ENCODE measurements at places on chromosomes 13 and 19.

DNA sequence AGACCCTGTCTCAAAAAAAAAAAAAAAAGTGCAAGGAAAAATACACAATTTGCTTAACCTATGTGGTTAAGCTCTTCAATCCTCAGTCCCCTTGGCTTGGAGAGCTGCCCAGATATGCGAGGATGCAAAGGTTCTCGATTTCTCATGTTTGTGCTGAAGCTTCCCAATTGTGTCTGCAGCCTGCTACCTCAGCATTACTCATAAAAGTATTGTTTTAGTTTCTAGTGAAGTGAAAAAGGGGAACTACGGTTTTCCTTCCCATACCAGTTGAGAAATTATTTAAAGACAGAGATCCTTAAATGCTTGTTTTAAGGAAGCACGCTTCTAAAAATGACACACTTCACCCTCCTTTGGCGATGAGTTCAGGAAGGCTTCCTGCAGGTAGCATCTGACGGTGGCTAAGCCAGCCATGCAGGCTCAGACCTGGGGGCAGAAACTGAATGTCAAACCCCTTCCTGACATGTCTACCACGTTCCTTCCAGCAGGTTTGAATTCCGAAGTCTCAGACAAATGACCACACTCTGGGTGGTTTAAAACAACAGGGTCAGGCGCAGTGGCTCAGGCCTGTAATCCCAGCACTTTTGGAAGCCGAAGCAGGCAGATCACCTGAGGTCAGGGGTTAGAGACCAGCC, 47.9 kb downstream of the RUBCNL start:
- no peak for DNase-seq

DNA sequence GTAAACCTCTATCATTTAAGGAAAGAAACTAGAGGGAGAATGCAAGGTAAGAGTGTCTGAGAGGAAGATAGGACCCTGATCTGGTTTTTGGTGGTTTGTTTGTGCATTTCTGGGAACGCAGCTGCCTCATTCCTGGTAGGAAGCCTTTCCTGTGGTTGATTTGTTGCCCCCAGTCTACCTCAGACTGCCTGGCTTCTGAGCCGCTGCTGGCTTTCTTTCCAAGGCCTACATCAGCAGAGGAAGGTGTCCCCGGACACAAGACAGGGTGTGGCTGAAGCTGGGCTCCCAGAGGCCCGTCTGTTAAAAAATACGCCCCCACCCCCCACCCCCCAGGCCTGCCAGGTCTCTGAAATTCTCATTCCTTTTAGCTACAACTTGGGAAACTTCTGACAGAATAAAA, 42.6 kb downstream of the C13orf42 start:
- DNase-seq, result no peak

DNA sequence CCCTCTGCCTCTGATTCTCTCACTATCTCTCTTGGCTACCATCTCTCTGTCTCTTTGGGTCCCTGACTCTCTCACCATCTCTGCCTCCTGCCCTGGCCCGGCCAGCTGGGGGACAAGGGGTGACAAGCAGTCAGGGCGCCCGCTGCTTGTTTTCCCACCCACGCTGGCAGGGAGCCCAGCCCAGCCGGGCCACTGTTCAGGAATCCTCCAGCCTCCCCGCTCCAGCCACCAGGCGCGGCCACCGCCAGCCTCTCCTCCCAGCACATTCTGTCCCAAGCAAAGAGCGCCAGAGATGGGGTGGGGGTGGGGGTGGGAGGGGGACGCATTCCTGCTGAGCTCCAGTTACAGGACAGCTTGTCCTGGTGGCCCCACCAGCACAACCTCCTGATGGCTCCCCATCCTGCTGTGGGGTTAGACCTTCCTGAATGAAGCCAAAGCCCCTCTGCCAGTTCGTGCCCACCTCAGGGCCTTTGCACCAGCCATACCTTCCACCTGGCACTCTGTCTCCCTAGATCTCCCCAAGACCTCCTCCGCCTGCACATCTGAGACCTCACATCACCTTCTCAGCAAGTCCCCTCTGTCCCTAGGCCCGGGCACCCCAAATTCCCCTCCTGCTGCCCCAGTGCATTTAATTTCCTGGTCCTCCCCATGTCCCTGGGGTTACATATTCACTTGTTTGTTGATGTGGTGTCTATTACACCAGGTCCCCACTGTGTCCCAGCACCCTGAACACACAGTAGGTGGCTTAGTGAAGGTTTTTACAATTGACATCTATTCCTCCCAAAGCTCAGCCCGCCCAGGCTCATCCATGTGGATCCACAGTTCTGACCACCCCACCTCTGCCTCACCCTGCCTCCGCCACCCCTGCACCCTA, 12.5 kb downstream of the ARRDC2 start:
- no peak for DNase-seq

GRCh38 chr13:59337070-59337469, 826.7 kb downstream of the DIAPH3 start:
- no peak for DNase-seq

DNA sequence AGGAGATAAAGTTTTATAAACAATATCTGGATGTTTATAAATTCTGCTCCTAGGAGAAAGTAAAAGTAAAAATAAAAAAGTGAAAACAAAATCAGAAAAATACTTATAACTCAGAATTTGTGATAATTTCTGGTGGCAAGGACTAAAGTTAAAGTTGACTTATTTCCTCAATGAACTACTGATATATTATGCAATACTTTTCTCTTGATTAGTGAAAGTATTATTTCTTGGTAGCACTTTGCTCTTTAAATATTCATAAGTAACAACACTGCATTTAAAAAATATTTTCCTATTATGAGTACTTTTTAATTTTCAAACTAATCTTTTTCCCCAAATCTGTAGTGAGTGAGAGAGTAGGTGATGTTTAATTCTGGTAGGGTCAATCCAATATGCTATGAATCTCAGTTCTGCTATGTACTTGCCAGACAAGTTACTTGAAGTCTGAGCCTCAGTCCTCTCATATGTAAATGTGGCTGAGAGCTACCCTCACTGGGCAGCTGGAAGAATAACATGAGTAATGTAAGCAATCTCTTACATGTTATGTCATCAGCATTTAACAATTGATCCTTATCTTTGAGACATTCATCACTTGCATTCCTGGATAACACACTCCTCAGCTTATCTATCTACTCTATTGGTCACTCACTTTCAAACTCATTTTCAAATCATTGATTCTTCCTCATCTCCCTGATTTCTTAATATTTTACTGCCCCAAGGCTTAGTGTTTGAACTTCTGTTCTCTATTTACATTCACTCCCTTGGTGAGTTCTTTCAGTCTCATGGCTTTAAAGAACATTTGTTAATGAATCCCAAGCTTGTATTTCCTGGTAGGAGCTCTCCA, 239.0 kb downstream of the RGCC start:
- DNase-seq, result no peak

DNA sequence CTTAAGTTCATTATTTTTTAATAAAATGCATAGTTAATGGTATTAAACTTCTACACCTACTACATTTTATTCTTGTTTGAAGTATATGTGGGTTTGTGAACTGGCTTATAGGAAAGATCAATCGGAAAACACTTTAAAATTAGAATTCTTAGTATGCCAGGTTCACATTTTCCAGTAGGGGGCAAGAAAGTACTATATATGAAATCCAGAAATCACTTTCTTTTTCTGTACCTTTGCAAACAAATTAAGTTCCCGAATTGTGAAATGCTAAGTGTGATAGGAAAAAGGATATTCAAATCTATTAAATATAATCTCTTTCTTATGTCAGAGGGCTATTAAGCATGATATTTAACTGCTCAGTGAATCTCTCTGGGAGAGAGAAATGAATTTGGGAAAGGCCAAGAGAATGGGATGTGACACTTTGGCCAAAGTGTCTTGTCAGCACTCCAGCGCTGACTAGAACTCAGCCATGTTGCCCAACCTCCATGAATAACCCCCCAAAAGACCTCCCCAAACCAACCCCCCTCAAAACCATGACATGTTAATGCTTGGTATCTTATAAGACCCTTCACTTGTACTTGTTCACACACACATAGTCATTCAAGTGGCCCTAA, 122.6 kb upstream of the SLC10A2 start:
- no peak for DNase-seq

- no peak for DNase-seq
These were observed 43.4 kb downstream of the PDCD5 start for GRCh38 chr19:32624410-32624809.
